Activated CD4-positive, CD25-positive, alpha-beta regulatory T cell (primary cell): ENCODE measurements at places on chromosomes 12 and 14.

GRCh38 chr12:100668945-100669536, 95.6 kb downstream of the GAS2L3 start:
- no peak for DNase-seq

DNA sequence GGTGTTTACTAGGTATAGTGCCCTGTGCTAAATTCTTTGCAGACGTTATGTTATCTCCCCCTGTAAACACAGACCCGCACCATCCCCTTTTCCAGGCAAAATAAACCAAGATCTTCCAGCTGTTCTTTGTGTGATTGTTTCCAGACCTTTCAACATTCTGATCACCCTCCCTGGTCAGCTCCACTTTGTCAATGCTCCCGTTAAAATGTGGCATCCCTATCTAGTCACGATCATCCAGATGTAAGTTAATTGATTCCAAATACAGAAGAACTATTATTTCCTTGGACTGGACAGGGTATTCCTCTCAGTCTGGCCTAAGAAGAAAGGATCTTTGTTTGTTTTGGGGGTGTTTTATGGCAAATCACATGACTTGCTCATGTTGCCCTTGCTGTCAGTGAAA, 127.6 kb upstream of the ARID2 start:
- DNase-seq: no peak

DNA sequence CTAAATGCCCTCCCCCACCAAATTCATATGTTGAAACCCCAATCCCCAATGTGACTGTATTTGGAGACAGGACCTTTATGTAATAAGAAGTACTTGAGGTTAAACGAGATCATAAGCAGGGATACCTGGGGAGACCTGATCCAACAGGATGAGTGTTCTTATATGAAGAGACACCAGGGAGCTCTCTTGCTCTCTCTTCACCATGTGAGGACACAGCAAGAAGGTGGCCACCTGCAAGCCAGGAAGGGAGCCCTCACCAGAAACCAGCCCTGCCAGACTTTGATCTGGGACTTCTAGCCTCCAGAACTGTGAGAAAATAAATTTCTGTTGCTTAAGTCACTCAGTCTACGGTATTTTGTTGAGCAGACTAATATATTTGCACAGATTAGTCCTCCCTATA, 113.6 kb downstream of the NUAK1 start:
- DNase-seq: no peak

DNA sequence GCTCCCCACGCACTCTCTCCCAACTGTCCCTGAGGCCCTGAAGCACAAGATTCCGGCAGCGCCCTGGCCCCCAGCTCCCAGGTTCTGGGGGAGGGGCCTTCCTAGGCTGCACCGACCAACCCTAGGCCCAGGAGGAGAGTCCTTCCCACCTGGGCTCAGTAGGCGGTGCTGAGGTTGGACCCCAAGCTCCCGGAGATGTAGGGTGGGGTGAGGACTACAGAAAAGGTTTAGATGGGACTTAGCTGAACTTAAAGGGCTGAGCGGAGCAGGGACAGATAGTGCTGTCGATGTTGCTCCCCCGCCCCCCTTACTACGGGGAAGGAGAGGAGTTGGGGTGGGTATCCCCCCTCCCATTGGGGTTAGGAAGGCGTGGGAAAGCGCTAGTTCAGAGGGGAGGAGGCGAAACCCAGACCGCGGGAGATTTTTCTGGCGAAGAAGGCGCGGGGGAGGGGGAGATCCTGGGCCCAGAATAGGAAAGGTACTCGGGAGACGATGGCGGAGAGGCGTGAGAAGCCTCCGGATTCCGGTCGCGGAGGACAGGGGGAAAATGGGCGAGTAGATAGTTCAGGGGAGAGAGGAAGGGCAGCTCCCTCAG, 4.2 kb upstream of the BAZ2A start:
- DNase-seq: no peak

- no peak for DNase-seq
These were observed 4.7 kb downstream of the ASIC1 start for GRCh38 chr12:50061946-50062686.

- DNase-seq: no peak
These were observed 33.0 kb downstream of the CDKL1 start for GRCh38 chr14:50363714-50364111.

DNA sequence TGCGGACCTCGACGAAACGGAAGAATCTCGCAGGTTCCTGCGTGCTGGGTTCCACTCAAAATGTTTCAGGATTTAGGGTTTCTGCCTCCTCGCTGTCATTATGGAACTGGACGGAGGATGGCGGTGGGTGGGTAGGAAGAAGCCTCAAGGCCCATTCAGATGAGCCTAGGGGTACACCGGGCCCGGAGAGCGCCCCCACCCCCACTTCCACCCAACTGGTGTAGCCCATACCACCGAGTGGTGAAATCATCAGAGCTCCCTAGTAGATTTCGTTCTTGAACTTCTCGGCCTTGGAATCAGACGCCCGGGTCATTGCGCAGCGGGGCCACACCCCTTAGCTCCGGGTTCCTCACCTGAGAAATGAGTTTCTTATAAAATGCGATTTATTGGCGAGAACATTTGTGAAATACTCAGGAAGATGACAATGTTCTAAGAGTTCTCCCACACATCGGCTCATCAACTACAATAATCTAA, 13.3 kb upstream of the TBX3 start:
- no peak for DNase-seq

DNA sequence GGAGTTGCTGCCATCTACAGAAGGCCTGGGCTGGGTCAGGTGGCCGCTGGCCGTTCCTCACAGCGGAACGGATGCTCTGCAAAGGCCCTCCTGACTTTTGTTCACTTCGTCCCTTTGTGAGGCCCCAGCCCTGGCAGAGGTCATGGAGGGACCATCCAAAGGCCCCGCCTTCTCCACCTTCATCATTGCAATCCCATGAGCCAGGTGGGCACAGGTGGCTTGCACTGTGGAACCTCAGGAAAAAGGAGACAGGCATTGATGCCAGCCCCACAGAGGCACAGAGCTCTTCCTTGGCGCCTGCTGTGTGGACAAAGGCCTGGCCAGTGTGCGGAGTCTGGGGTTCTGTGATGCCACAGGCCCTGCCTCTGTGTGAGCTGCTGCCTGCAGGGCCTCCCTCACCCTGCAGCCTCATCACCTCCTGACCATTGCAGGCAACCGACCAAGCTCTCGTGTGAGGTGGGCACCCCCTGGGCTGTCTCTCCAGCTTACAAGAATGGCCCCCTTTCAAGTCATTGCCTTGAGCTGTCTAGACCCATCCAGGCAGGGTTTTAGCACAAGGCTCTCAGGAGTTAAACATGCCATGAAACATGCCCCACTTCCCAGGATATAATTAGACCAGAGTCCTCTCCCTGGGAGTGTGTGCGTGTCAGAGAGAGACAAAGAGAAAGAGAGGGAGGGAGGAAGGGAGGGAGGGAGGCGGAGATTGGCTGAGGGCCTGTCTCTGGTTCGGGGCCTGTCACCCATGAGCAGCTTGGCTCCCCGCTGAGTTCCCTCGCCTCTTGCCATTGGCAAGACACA, 19.3 kb downstream of the NFKBIA start:
- no peak for DNase-seq

GRCh38 chr12:3632256-3632655, 120.7 kb downstream of the CRACR2A start:
- no peak for DNase-seq

DNA sequence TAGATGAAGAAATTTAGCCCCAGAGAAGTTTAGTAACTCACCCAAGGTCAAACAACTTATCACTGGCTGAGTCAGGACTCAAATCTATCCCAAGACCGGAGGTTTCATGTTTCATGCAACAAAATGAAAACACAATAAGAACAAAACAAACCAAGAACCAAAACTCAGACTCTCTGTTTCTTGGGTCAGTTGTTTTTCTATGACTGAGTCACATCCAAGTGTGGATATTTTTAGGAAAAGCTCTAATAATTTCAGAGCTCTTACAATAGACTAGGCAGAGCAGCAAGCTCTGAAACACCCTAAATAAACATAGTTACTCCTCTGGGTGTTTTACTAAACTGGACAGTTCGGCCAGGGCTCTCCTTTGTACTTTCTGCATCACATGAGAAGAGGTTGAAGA, 87.6 kb upstream of the PRB2 start:
- no peak for DNase-seq

GRCh38 chr12:52833922-52834726, at the start of gene KRT79:
TSS of gene KRT79 (minus strand) at chr12:52834311. CDS start at chr12:52834260, 51 bp downstream.
- no peak for DNase-seq

- no peak for DNase-seq
These were observed 11.2 kb upstream of the RNU6-7 start for GRCh38 chr14:32190673-32191072.

GRCh38 chr12:29726321-29726692, 57.4 kb downstream of the TMTC1 start:
- no peak for DNase-seq

DNA sequence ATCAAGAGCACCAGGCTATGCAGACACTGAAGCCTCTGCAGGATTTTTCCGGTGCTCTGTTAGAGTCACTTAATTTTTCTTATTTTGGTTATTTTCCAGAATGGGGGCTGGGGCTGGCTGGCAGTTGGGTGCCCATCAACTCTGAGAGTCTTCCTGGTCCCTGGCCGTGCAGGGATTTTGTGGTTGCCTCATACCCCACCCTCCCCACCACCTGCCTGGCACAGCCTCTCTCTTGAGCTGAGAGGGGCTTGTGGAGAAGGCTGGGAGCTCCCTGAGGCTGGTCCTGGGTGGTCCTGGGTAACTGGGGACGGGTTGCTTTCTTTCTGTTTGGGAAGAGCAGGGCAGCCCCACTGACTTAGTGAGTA, 23.3 kb downstream of the LRTM2 start:
- DNase-seq: no peak

DNA sequence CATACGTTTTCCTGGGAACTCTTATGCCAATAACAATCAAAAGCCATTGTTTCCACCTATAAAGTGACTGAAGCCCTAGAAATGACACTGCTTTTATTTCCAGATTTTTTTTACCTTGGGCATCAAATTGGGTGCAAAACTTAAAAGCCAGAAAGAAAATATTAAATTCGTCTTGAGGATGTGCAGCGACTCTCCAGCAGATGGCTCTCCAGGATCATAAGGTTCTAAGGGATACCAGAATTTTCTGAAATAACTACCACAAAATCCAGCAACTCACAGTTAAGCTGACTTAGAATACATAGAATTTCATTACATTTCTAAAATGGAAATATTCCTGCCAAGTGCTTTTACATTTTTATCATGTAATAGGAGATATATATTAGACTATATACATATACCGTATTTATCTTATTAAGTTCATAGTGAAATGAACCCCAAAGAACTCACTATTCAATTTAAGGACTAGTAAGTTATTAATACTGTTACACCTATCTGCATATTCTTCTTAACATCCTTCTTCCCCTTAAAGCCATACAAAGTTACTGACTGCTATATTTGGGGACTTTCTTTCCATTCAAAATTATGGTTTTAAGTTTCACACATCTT, 44.0 kb downstream of the ARMH4 start:
- DNase-seq: peak; percentile 1
